ENCODE measurements at places on chromosomes 6 and 20. TPM values are rescaled to one million over a fixed set of nuclear protein-coding genes. Genes with fewer than 3 reads are reported as not detected.

GRCh38 chr6:116373300-116373699 is 2.6 kb downstream of the DSE start:
- DNase-seq = no peak

GRCh38 chr6:137805622-137806021 is 61.4 kb upstream of the TNFAIP3 start:
- DNase-seq = no peak

DNA sequence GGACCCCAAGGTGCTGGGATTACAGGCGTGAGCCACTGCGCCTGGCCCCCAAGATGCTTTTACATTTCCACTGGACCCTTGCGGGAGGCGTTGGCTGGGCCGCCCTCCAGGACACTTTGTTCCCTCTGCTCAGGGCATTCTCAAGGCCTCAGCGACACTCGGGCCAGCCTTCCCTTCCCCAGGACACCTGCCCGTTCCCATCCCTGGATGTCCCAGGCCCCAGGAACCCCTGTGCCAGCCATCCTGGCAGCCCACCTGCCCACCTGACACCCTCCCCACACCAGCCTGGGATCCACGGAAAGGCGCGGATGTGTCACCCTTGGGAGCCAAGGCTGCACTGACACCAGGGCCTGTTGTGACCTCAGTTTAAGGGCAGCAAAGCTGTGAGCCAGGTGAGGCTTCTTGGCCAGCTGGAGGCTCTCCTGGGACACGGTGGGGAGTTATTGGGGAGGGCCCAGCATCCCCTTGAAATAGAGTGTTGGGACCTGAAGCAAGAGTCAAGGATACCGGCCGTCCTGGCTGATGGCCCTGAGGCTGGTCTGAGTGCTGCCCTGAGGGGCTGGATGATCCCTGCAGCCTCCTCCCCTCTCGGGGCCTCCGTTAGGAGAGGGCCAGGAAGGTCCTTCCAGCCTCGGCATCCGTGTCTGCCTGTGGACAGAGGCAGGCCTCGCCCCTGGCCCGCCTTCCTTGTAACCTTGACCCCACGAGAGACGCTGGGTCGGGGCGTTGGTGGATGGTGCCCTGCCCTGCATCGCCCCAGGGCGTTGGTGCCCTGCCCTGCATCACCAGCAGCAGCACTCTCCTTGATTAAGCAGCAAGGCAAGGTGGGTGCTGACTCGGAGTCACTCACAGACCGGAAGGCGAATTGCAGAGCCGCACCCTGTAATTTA is 84.2 kb upstream of the BHLHE23 start:
- DNase-seq = no peak

DNA sequence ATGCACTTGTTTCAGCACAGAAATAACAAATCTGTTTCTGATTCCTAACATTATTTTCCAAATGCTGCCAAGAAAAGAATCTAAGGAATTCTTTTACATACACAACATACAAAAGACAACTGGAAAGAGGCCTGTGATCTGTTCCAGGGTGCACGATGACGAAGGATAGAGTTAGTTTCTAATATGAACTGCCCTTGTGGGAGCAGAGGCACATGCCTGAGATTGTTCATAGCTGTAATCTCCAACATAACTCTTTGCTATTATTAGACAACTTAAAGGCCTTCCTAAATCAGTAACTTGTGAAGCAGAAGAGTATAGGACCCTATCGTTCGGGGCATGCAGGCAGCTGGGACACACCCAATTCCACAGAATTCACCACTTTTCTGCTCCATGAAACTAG is 41.2 kb upstream of the NHSL1 start:
- no peak for DNase-seq

GRCh38 chr20:62918147-62918546 is 8.2 kb downstream of the DIDO1 start:
- no peak for DNase-seq

GRCh38 chr6:100452998-100453397 is 11.7 kb downstream of the SIM1 start:
- DNase-seq = no peak

Gene METTL24
- polyA plus RNA-seq = 0.37 TPM

Gene TREML2
- polyA plus RNA-seq = 0.11 TPM

All from forelimb muscle (tissue), 1 donor.